ENCODE measurements at places on chromosomes 1 and 21.

DNA sequence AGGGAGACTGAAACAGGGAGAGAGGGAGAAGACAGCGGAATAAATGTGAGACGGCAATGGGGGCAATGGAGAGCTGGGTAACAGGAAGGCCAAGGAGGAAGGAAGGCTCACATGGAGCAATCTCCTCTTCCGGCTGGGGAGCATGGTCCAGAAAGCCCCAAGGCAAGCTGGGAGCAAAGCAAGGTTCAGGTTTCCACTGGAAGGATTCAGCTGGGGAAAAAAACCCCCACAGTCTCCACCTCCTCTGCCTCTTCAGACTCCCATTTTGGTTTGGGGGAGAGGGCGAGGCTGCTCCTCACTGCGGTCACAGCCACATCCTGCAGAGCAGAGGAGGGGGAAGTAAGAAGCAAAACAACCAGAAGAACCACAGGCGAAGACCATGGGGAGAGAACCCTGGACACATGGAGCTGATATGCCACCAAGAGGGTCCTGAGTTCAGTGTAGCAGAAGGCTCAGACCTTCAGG, 650 bp downstream of the TNFAIP8L2 start:
- DNase-seq: no peak

GRCh38 chr1:73516451-73516850, 681.5 kb downstream of the LRRIQ3 start:
- DNase-seq: no peak

DNA sequence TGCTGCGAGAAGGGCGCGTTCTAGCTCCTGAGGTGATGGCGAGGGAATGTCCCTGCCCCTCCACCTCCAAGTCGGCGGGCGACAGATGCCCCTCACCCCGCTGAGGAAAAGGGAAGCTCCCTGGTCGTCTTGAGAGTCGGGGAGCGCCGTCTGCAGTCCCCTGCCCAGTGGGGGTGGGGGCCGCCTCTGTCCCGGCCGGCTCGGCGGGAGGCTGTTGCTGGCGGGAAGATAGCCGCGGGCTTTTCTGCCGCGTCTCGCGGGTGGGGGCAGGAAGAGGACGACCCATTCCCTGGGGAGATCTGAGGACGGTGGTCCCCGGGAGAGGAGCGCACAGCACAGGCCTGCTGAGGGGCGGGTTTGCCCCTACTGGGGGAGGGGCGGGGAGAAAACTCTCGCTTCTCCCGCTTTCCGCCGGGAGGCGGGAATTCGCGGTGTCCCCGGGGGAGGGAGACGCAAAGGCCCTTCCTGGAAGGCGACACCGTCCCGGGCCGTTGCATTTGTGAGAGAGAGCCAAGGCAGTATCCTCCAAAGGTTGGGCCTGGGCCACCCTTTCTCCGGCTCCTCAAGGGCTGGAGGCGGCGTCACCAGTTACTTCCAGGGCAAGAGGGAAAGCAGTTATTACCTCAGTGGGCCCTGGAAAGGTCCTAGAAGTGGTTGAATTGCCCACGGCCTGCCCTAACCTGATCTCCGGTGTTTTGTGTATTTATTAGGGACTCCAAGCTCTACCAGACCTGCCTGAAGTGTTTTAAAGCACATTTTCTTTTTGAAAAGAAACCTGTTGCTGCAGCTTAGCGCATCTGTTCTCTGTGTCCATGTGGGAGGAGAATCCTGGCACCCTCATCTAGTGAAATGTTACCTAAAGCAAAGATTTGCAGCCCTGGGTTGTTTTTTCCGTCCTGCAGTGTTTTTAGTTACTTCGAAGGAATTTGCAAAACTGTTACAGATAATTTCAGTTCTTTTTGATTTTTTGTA, 648 bp downstream of the S100PBP start:
- DNase-seq: peak; percentile 88

GRCh38 chr1:161999301-162000052, 24.2 kb downstream of the OLFML2B start:
- DNase-seq: no peak

DNA sequence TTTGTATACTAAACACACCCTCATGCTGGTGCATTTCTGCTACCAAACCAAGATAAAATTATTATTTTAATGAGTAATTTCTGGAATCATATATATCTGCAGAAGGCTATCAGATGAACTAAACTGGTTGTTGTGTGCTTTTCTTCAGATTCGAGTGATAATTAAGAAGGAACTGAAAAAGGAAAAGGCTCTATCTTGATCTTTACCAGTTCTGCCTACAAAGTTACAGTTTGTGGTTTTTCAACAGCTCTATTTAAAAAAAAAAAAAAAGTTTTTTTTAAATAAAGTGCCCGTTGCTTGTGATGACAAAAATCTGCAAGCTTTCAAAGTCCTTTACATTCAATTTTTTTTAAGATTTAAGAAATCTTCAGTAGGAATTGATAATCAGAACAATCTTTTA, 13.6 kb downstream of the DENND1B start:
- no peak for DNase-seq
